ENCODE measurements at places on chromosomes 7 and 10. TPM values are rescaled to one million over a fixed set of nuclear protein-coding genes. Genes with fewer than 3 reads are reported as not detected.

DNA sequence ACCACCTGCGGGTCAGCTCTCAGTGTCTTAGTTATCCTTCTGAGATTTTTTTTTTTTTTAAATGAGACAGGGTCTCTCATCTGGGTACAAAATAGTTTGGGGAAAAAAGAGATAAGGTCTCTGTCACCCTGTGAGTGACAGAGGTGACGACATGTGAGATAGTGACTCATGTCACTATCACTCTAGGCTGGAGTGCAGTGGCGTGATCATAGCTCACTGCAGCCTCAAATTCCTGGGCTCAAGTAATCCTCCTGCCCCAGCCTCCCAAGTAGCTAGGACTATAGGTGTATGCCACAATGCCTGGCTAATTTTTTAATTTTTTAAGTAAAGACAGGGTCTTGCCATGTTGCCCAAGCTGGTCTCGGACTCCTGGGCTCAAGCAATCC is 10.4 kb downstream of the BLVRA start:
- ATAC-seq = peak; percentile 72

DNA sequence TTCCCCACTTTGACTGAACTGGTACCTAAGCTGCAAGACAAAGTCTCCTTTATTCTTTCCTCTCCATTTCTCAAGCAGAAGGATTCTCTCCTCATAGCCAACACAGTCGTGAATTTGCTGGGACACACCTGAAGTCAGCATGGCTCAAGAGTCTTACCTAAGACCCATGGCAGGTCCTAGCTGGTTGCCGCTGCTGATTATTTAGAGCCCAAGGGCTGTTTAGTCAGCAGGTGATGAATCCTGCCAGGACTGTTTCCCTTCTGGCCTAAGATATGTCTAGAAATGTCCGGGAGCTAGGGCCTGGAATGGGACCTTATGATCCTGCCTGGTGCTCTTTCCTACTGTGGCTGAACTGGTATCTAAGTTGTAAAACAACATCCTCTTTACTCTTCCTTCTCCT is 82.8 kb downstream of the AHCYL2 start:
- ATAC-seq = no peak

DNA sequence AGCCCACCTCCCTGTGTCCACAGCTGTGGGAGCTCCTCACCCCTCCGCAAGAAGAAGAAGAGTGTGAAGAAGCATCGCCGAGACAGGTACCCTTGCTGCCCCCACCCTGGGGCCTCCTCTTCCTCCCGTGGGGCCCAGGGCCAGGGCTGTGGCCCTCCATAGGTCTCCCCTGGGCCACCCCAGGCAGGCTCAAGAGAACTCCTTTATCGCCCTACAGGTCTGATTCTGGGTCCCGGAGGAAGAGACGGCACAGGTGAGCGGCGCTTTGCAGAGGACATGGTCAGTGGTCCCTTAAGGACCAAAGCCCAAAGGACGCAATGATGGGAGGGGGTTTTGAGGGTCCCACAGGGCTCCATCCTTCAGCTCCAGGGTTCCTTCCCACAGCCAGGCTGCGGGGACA is 41.1 kb upstream of the HSPB1 start:
- no peak for ATAC-seq

DNA sequence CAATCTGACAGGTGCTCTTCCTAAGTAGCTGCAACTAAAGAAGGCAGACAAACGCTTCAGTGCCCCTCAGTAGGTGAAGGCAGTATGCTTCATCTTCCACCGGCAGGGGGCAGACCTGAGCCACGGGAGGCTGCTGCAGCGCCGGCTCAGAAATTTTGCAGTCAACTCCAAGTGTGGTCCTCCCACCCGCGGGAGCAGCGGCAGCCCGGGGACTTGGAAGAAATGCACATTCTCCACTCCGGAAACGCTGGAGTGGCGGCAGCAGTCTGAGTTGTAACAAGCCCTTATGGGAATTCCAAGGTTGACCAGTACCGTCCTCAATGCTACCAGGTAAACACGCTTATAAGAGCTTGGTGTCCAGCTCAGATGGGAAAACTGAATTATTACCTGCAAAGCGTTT is 3.4 kb downstream of the IGFBP3 start:
- ATAC-seq = peak; percentile 30

Gene PON1
- not detected for total RNA-seq
